Esophagus squamous epithelium (tissue), 5 donors: ENCODE measurements at places on chromosomes 2 and 18. TPM values are rescaled to one million over a fixed set of nuclear protein-coding genes. Genes with fewer than 3 reads are reported as not detected.

DNA sequence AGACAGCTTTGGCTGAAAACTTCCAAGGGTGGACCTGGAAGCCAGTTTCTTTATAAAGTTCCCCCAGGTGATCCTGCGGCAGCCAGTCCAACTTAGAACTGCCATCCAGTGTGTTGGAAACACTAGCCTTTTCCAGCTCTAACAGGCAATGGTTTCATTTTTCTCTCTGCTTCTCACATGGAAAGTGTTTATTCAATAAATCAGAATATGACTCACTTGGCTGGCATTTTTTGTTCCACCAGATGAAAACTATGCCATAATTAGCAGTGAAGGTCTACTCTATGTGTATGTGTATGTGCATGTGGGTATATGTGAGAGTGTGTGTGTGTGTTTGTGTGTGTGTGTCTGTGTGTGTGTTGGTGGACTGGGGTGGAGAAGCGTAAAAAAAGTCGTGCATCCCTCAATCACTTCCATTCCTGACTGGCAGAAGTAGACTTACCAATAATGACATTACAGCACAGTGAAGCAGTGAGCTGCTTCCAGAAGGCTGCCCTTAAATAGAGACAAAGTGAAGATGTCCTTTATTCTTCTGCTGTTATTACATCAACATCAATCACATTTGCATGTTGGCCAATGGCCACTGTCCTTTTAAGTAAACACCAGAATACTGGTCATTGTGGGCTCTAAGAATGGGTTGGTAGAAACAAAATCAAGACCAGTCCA lies 90.9 kb upstream of the SETBP1 start:
- DNase-seq = no peak

GRCh38 chr2:240423788-240424191 lies 11.7 kb upstream of the GPC1 start:
- DNase-seq = no peak

GRCh38 chr2:94982675-94983074 lies 42.8 kb upstream of the MAL start:
- no peak for DNase-seq

GRCh38 chr2:109001201-109001600 lies 12.2 kb upstream of the EDAR start:
- no peak for DNase-seq

DNA sequence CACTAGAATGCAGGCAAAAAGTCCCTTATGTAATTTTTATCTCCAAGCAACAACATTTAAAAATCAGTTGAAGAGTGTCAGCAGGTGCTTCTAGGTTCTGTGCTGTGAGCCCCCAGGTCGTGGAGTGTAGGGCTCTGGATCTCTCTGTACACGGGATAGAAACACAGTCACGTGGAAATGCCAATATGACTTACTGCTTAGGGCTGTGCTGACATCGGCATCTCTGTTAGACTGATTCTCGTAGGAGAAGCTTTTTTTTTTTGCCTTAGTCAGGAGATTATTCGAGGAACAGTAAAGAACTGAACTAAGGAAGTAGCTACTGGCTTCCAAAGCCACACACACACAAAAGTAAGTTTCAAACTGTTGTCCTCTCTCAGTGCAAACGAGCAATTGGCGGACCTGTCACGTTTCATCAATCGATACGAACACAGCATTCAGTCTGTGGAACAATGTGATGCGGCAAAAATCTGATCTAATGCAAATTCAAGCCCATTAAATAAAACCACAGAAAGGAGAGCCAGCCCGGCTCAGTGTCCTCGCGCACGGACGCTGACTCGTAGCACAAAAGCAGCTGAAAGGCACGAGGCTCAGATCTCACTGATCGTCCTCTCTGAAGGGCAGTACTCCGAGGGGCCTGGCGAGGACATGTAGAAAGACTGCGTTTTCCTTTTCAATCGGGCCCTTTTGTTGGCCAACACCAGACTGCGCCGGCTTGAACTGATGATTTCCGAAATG lies 41.5 kb downstream of the PRELID3A start:
- no peak for DNase-seq

DNA sequence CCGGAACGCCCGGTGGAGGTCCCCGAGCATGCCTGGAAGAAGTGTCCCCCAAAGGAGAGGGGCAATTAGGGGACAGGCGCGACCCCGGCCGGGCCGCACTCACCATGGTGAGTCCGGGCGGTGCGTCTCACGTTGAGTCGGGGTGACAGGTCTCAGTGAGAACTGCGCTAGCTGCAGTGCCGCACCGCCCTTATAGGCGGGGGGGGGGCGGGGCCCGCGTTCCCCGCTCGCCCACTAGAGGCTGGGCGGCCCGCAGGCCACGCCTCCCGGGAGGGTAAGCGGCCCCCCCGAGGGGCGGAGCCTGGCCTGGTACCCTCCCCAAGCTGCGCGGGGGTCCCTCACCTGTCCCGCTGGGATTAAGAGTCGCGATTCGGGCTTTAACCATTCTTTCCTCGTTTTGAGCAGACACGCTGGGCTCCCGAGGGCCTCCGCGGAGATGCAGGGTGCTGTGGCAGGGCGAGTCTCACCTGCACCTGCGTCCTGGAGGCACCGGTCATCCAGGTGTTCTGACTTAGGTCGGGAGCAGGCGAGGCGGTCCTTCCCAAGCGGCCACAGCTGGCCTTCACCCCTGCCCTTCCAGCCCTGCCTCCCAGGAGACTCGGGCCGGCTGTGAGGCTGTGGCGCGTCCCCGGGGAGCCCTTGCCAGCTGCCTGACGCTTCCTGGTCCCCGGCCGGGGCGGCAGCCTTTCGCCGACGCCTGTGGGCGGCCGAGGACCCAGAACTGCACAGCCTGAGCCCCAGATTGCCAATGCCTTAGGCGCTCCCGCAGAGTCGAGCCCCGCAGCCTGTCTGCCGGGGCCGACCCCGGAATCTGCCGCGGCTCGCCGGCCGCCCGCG lies at the start of gene TUBA4A:
Gene TUBA4A, minus strand, starts transcription at position 166 of the 837 bp plus-strand sequence. Its CDS starts 60 bp downstream, at position 106.
- peak; percentile 48 for DNase-seq

- DNase-seq = no peak
Observed at GRCh38 chr2:20291106-20291564, 59.5 kb downstream of the PUM2 start.

GRCh38 chr2:190713471-190713870 lies 64.6 kb downstream of the NAB1 start:
- no peak for DNase-seq

- no peak for DNase-seq
Observed at GRCh38 chr2:121184248-121184862, 100.6 kb downstream of the TFCP2L1 start.

- no peak for DNase-seq
Observed at GRCh38 chr18:55650363-55650870, 62.4 kb upstream of the TCF4 start.

DNA sequence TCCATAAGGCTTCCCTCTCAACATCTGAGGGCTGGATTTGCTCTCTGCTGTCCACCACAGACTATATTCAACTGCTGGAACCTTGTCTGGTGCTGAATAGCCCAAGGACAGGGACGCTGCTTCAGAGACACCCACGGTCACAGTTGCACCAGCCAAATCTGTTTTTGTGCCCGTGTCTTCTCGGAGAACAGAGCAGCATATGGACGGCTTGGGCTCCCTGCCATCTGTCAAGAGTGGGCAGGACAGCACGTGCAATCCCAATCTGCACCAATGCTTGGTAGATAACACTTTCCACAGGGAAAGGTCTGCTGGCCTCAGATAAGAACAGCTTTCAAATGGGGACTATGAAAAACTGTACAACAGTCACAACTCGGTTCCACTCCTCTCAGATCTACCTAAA lies 466.1 kb downstream of the TGIF1 start:
- DNase-seq = no peak

SKOR2 gene
- not detected for total RNA-seq

EML6 gene
- total RNA-seq = 3.4 TPM

RGPD3 gene
- total RNA-seq = 0.18 TPM

NPHP1 gene
- 0.57 TPM for total RNA-seq

NRP2 gene
- total RNA-seq = 14.7 TPM

OLA1 gene
- total RNA-seq = 72.7 TPM
